ENCODE measurements at places on chromosomes 11 and 22. TPM values are rescaled to one million over a fixed set of nuclear protein-coding genes. Genes with fewer than 3 reads are reported as not detected.

Gene RIMBP3C
- 0.40 TPM for total RNA-seq

Gene APOA4
- total RNA-seq, result not detected

Gene PRRG4
- 6.3 TPM for total RNA-seq

Gene HBE1
- 2.1 TPM for total RNA-seq

Gene CABP2
- not detected for total RNA-seq

Gene KCNQ1OT1
- 14.5 TPM for total RNA-seq

Gene SUSD2
- total RNA-seq, result 15.9 TPM

Gene KCTD14
- 6.4 TPM for total RNA-seq

Gene SART1
- 31.4 TPM for total RNA-seq

Gene C2CD3
- 31.3 TPM for total RNA-seq

Gene WBP2NL
- 4.9 TPM for total RNA-seq

Gene OR52I2
- not detected for total RNA-seq

Gene YAP1
- total RNA-seq, result 257 TPM

Gene CATSPERZ
- not detected for total RNA-seq

Gene MYOD1
- not detected for total RNA-seq

Gene OR51I1
- 3.2 TPM for total RNA-seq

Gene GP1BB
- total RNA-seq, result 4.0 TPM

Gene ELF5
- total RNA-seq, result 10.6 TPM

Gene PRG2
- total RNA-seq, result 0.71 TPM

Gene NPAS4
- 0.06 TPM for total RNA-seq

Gene RFPL1
- not detected for total RNA-seq

Gene OR10G6
- total RNA-seq, result not detected

Gene NARS2
- 13.0 TPM for total RNA-seq
